ENCODE measurements at places on chromosomes 1 and 21.

GRCh38 chr1:29264773-29265389 lies 28.6 kb downstream of the PTPRU start:
- DNase-seq: no peak

GRCh38 chr1:101075926-101076325 lies 50.3 kb upstream of the DPH5 start:
- no peak for DNase-seq

DNA sequence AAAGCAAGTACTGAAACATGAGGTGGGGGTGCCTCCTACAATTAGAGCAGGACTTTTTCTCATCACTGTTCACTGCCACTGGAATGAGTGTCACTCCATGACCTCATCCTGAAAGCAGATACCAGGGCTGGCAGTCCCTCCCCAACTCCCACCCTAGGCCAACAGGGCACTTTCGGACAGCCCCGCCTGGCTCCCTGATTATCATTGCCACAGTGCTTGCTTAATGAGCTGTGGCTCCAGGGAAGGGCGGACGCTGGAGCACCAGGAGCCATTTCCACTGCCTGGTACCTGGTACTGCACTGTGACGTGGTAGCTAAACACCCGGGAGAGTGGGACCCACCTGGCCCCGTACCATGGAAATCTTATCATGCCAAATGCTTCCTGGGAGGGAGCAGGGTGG lies 22.3 kb downstream of the SLC9A1 start:
- no peak for DNase-seq

DNA sequence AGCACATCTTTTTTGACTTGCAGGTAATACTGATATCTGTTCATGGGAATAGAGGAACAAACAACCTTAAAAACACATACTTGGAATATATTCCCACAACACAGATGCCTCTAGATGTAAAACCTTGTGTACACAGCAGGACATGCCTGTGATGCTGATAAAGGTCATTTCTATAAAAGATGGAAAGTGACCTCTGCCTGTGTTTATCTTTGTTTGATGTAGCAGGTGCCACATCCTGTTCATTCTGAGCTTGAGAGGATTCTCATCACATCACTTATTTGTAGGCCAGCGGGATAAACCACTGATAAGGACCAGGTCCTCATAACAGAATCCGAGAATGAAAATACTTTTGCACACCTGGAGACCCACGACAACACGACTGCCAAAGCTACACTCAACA lies 133.7 kb downstream of the SMYD2 start:
- no peak for DNase-seq

- no peak for DNase-seq
Measured at GRCh38 chr21:24118738-24119459, 1488.4 kb downstream of the MRPL39 start.

GRCh38 chr1:223249854-223250631 lies 107.0 kb upstream of the TLR5 start:
- DNase-seq: no peak

- DNase-seq: no peak
Measured at GRCh38 chr1:65625528-65625927, 167.2 kb upstream of the PDE4B start.

DNA sequence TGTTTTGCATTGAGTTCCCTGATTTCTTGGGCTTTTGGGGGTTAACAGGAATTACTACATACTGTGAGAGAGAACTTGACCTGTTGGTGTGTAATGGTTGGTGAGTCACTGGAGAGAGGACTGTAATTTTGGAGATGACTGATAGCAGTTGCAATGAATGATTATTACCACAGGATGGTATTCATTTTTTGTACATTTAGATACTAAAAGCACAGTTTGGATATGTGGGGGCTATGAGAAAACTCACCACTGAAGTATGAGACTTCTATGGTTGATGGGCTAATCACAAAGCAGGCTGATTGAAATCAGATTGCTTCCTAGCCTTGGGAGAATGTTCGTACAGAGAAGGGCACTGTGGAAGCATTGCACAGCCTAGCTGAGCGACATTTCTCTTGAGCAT lies 1571.3 kb upstream of the PRMT6 start:
- no peak for DNase-seq

DNA sequence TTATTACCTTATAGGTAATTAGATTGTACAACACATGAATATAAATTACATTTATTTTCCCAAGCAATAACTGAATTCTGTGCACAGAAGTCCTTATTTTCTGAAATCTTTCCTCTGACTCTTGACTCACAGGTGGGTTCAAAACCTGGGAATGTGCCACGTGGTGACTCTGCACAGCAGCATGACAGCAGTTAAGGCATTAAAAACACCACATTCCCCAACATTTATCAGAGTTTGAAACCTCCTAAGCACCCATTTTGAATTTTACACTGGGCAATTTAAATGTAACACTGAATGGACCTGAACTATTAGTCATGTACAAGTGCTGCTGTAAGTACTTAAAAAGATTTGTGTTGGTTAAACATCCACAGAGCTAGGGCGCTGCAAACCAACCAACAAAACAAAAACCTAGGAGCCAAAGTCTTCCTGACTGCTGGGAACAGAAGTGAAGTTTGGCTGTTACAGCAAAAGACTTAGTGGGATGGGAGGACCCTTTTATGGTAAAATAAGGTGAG lies 480.6 kb upstream of the CXADR start:
- no peak for DNase-seq

- DNase-seq: no peak
Measured at GRCh38 chr1:94384485-94385265, 33.5 kb upstream of the ABCD3 start.

GRCh38 chr1:14606632-14607031 lies 8.1 kb downstream of the KAZN start:
- DNase-seq: no peak
